ENCODE measurements at places on chromosomes 2 and 18. TPM values are rescaled to one million over a fixed set of nuclear protein-coding genes. Genes with fewer than 3 reads are reported as not detected.

SH3BP4 gene
- 29.3 TPM for polyA plus RNA-seq

GPR75 gene
- 1.1 TPM for polyA plus RNA-seq

HOXD3 gene
- 6.7 TPM for polyA plus RNA-seq

DNA sequence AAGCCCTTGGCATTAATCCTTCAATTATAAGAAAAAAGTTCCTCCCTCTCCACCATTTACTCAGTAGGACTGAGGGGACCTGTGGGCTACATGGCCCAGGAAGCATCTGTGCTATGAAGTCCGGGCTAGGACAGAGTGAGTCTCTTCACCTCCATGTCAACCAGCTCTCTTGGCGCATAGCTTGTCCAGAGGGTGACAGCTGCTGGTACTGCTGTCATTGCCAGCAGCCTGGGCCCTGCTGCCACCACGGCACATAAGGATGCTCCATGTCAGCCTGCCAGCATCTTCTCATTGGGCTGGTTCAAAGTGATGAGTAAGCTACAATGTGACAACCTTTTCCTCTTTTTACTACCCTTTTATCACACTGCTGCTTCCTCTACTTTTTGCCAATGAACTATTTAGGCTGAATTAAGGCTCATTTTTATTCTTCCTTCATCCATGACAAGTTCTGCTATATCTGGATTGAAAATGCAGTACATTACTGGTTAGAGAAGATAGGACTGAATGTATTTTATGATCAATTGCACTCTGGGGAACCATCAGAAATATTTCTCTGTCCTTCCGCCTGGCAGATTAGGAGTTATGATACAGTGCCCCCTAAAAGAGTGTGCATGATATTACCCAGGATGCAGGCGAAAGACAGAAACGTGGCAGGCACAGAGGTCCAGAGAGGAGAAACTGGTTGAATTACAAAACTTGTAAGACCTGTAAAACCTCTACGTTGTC lies 258.9 kb upstream of the TNP1 start:
- no peak for DNase-seq

DNA sequence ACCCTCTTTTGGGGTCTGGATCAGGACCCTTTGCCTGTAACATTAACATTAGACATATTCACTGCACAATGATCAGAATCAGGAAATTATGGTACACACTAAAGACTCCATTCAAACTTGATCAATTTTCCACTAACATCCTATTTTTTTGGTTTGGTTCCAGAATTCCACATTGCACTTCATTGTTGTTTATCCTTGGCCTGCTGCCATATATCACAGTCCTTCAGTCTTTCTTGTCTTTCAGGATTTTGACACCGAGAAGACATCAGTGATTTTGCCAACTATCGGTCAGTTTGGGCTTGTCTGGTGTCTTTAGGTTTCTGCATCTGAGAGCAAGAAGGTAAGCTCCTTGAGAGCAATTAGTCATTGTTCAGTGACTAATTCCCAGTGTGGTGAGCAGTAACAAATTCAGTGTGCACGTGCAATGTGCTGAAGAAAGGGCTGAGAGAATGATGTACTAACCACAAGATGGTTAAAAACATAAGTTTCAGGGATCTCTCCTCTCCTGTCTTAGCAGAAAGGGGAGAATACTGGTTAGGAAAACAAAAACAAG lies 23.5 kb downstream of the MARCHF4 start:
- DNase-seq = no peak

PROKR1 gene
- polyA plus RNA-seq = 0.03 TPM

- no peak for DNase-seq
Measured at GRCh38 chr2:238387332-238387731, 39.4 kb upstream of the ASB1 start.

DNA sequence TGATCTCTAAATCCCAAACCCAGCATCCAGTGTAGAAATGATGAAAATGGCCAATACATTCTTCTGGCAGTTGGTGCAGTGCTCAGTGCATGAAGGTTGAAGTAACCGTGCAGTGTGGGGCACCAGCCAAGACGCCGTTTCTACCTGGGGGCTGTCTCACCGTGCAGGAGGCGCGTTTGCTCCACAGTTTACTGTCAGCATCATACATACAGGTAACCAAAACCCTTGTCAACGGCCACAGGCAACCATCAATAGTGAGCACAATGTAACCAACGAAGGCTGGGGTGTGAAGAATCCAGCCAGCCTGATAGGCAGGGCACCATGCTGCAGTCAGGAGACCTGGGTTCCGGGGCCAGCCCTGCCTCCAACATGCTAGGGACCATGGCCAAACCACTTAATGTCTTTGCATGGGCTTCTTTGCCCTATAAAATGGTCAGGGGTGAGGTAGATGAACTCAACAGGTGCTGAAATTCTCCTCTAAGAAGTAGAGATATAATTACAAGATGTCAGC lies 127.5 kb upstream of the ID2 start:
- DNase-seq = no peak

DNA sequence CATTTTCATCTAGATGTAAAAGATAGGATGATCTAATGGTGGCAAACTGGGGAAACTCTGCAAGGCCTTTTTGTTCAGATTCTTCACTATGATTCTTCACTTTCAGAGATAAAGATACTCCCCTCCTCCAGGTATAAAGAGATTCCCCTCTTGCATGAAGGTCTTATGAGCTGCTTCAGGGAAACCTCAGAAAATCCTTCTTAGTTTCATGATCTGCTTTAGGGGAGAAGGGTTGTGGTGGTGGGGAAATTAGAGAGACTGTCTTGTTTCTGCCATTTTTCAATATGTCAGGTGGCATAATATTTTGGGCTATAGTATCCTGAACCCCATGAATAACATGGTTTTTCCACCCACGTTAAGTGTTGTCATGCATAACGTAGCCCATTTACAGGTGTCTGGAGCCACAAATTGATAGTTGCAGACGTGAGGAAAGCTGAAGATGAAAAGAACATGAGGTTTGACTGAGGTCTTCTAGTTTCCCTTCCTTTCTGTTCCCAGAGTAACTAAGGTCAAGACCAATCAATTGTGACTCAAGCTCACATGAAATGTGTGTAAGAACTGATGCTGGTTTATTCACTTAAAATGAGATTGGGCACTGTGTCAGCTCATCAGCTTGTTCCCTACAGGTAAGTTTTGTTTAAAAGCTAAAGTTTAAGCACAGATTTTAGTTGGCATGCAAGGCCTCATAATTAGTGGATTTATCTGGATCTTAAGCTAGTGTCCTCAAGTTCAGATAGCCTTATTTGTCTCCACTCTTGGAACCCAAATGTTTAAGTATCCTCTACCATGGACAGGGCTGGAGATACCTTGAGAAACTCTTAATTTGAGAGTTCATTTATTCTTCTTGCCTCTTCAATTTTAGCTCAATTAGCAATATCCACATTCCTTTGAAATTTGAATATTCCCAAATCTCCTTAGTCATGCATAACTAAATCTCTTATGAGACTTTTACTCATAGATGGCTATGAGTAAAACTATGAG lies 304.5 kb upstream of the FANCL start:
- DNase-seq = no peak

SMYD5 gene
- 21.6 TPM for polyA plus RNA-seq

DNA sequence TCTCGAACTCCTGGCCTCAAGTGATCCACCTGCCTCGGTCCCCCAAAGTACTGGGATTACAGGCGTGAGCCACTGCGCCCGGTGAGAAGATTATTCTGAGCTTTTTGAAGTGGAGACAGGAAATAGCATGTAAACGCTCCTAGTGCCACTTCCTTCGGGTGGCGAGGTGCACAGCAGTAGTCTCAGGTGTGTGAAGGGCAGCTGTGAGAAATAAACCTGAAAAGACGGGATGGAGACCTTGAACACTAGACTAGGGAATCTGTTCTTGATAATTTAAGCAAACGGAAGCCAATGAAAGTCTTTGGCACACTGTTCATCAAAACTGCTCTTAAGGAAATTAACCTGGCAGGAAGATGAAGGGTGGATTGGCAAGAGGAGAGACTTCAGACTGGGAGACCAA lies 439 bp upstream of the PLEKHH2 start:
- no peak for DNase-seq

FTCDNL1 gene
- polyA plus RNA-seq = 0.56 TPM

TUBB8B gene
- polyA plus RNA-seq = 0.25 TPM

GRCh38 chr18:76153691-76154090 lies 341.4 kb downstream of the ZNF516 start:
- no peak for DNase-seq

GRCh38 chr2:65016789-65017188 lies 27.6 kb downstream of the SLC1A4 start:
- no peak for DNase-seq

- DNase-seq = no peak
Measured at GRCh38 chr2:127157114-127157513, 50.2 kb upstream of the BIN1 start.

DNA sequence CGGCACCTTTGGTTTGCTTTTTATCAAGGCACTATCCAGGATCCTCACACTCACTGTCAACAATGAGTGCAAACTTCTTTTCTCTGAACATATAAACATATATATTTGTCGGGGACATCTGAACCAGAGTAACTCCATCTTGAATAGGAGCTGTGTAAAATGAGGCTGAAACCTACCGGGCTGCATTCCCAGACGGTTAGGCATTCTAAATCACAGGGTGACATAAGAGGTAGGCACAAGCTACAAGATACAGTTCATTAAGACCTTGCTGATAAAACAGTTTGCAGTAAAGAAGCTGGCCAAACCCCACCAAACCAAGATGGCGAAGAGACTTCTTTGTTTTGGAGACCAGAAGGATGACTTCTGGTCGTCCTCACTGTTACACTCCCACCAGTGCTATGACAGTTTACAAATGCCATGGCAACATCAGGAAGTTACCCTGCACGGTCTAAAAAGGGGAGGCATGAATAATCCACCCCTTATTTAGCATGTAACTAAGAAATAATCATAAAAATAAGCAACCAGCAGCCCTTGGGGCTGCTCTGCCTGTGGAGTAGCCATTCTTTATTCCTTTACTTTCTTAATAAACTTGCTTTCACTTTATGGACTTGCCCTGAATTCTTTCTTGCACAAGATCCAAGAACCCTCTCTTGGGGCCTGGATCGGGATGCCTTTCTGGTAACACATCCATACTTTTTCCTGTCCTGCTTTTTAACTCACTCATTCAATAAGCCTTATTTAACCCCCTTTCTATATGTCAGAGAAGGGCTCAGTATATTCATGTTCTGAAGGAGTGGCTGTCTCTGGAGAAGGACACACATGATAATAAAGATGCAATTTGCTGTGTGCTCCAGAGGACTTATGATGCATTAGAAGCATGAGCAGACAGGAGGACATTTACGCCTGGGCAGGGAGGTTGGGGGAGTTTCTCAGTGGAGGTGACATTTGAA lies 65.4 kb downstream of the TACR1 start:
- DNase-seq = no peak

BOLA3 gene
- polyA plus RNA-seq = 20.9 TPM

ST3GAL5 gene
- 11.6 TPM for polyA plus RNA-seq

DNA sequence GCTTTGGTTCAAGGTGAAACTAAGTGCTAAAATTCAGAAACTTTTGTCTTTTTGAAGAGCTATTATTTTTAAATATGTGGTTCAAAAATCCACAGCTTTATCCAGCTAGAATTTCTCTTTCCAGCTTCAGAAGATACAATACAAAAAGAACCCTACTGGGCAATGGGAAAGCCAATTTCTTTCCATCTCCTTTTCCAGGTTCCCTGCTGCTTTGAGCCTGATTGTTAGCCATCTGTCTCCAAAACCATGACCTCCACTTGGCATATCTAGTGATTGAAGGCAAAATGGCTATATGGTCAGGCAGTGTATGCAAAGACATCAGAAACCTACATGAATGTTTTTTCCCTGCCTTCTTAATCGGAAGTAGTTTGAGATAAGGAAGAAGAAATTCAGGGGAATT lies 134.1 kb downstream of the KCNH7 start:
- DNase-seq = no peak

DLGAP1 gene
- polyA plus RNA-seq = 2.0 TPM

GRCh38 chr18:44826418-44827259 lies 146.0 kb downstream of the SETBP1 start:
- peak; percentile 74 for DNase-seq

DNA sequence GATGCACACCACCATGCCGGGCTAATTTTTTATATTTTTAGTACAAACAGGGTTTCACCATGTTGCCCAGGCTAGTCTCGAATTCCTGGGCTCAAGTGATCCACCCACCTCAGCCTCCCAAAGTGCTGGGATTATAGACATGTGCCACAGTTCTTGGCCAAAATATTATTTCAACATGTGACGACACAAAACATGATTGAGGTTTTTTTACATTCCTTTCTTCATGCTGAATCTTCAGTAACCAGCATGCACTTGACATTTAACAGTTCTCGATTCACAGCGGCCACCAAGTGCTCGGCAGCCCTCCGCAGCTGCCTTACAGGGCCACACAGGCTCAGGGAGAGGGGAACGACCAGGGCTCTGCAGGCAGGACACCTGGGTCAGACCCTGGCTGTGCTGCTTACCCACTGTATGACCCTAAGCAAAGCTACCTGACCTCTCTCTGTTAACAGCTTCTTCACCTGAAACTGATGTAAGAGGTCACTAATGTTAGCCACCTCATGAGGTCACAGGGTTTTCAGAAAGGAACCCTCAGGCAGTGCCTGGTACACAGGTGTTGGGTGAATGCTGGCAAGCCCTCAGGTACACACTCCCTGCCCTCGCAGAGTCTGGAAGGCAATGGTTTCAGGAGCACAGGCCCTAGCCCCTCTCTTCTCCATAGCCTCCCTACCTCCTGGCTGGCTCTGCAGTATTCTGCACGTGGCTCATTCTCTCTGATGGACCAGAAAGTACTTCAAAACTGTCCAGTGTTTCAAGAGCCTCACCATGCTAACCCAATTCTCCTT lies 25.7 kb downstream of the TUBB6 start:
- DNase-seq = no peak

Measured in ovary (tissue), 10 donors.